ENCODE measurements at places on chromosomes 5 and 9.

DNA sequence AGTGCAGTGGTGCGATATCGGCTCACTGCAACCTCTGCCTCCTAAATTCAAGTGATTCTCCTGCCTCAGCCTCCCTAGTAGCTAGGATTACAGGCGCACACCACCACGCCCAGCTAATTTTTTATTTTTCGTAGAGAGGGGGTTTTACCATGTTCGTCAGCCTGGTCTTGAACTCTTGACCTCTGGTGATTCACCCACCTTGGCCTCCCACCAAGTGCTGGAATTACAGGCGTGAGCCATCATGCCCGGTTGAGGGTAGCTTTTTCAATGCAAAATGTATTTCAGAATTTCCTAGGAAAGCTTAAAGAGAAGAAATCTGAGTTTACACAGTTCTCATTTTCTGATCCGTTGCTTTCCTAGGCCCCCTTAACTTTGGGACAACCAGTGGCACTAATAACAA is 15.7 kb downstream of the BDP1 start:
- DNase-seq = no peak

DNA sequence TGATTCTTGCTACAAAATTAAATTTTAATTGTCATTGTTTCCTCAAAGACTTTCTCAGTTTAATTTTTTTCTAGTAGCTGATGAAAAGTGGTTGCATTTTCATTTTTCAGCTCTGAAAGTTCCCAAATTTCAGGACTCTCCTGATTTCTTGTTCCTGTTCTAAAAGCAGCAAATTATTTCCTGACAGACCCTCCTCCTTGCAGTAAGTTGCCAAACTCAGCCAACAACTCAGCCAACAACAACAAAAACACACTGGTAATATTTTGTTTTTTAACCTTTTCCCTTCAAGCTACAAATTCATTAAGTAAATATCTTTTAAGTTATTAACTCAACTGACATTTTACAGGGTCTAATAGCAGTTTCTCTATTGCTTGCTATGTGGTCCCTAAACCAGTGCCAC is 487.8 kb upstream of the NUDT12 start:
- DNase-seq = no peak

DNA sequence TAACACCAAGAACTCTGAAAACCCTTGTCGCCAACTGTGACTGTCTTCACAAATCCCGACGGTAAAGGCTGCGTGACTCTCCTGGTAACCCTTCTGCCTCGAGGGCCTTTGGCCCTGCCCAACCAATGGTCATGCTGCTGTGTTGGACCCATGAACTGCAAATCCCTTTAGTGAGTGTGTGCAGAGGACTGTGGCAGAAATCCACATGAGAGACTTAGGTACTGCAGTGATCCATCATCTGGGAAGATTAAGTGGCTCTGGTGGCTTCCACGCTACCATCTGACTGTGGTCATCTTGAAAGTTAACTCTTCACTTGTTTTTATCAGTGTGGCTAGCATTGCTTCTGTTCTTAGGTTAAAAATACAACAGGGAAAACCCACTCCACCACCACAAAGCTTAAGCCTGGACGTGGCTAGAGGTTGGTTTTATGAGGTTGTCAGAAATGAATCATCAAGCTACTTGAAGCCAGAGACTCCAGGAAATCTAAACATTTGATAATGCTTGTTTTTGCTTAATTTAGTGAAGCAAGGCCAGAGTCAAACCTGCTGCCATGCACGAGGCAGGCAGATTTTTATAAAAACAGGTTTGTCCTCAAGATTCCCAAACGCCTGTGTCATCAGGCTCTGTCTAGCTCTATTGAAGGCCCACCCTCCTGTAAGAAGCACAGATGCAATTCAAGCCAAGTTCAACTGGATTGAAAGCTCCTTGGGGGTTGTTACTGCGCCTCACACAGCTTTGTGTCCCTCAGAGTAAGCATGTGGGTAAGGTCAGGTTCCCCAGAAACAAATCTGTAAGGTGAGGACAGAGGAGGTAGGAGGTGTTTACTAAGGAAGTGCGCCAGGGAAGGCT is 52.7 kb upstream of the ERCC6L2 start:
- no peak for DNase-seq

DNA sequence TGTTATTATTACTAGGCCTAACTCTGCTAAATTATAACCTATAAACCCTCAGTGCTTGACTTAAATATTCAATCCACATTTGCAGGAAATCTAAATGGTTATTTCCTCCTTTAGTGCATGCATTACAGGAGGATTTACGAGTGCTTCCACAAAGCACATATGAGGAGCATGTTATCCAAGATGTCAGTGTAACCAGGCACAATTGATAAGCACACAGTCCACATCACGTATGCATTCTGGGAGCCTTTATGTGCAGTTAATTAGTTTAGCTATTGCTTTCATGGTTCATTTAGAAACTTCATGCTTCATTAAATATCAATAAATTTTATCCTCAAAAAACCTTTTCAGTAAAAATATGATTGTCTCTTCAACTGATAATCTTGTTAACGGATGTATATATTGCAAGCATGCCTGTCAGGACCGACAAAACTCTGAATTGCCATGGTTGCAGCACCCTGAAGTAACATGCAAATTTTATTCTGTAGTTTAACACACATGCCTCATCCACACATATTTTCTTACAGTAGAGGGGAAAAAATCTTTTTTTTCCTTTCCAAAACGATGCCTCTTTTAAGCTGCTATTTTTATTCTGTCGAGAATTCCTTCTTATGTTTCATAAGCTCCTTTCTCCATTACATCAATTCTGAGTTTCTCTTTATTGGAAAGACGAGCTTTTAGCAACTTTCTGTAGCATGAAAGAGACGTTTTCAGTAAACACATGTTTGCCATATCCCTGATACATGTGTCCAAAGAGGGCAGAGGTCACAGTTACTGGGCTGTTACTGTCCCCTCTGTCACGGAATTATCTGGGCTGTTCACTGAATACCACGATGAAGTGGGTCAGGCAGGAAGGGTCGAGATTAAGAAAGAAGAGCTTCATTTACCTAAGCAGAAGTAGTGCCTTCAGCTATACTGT is 142.0 kb downstream of the GLIS3 start:
- no peak for DNase-seq

- no peak for DNase-seq
Measured at GRCh38 chr5:42621662-42622061, 135.0 kb upstream of the CCDC152 start.

GRCh38 chr5:122858451-122858850 is 13.0 kb downstream of the SNX24 start:
- no peak for DNase-seq

- DNase-seq = no peak
Measured at GRCh38 chr5:14450018-14450524, 131.5 kb upstream of the OTULINL start.

GRCh38 chr5:138926688-138927448 is 51.7 kb upstream of the LRRTM2 start:
- no peak for DNase-seq

DNA sequence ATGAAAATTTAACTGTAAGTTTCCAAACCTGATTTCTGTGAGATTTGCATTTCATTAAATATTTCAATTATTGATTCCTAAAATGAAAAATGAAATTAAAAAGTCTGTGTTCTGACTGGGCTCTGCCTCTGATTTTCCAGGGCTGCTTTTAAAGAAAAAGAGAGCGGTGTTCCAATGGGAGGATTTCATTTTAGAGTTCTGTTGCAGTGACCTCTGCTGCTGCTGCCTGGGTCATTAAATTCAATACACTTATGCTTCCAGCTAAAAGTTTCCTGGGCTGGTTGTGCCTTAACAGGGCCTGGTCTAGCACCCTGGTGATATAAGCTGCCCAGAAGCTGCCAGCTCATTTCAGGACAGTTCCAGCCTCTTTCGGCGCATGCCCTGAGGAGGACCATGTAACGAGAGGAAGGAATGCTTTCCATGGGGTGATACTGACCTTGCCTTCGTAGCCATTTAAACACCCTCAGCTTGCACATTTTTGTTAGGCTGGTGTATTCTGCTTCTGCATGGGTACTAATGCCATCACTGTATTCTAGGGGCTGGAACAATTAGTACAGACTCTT is 93.3 kb downstream of the TMEM174 start:
- DNase-seq = no peak

DNA sequence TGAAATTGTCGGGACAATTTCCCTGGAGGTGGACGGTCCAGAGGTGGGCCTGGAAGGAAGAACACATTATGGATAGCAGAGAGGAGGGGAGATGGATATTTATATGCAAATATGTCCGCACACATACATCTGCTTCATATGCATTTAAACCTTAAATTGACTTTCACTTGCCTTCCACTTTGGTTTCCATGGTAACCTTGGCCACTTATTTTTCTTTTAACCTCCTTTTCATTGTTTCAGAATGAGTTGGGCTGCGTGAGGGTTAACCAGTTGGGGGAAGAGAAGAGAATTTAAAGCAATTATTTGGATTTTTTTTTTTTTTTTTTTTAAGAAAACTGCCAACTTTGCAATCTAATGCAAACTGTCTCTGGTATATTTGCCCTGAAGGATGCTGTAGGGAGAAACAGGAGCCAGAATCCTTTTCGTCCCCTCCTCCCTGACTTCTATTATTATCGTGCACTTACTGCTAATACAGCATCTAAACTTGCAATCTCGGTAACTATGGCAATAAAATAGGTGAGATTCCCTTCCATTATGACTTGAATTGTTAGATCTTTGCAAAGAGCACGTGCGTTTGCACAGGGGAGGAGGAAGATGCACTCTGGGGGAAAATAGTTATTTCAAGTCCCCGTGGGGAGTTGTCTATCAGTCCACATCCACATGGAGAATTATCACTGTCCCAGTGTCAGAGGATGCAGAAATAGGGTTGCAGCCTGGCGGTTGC is 35.6 kb downstream of the TLR4 start:
- DNase-seq = no peak

DNA sequence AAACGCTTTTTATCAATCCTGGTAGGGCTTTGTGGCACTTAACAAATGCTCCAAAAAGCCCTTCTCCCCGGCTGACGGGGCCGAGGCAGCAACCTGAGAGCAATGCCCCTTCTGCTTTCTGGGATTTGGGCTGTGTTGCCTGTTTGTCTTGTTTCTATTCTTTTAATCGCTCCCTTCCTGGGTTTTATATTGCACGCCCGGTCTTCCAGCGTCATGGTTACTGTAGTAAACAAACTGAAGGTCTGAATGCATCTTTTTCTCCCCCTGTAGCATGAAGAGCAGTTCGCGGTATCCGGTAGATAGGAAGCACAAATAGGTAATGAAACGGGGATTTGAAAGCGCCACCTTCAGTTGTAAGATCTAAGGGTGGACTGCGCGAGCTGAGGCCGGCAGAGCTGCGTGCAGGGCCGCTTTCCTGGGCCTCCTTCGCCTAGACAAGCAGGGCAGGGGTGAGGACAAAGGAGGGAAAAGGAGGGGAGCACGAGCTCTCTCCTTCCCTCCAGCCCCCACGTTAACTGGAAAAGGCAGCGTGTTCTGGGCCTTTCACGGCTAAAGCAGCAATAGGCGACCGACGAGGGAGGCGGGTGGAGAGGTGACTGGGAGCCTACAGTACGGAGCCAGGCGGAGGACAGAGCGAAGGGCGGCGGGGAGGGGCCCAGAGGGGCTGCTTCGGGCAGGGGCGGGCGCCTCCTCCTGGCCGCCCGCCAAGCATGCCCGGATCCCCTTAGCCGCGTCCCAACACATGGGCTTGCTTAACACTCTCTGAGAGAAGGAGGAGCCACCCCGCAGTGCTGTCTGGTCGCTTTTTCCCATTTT is 49.3 kb upstream of the ZNF366 start:
- DNase-seq = no peak

DNA sequence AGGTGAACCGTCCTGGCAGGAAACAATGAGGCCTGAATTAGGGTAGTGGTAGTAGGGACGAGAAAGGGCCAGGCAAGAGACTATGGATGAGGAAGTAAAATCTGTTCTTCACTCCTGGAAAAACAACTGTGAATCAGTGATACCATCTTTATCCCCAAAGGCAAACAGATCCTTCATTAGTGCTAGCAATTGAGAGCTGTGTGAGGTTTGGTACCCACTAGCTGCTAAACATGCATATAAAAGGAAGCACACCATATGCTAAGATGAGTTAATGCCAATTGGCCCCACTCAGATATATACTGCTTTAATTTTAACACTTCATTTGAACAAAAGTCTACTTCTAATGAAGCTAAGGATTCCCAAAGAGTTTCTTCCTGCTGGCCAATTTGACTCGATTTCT is 244.8 kb upstream of the NR4A3 start:
- DNase-seq = no peak

GRCh38 chr5:64347309-64347708 is 158.5 kb upstream of the RGS7BP start:
- DNase-seq = no peak

- DNase-seq = no peak
Measured at GRCh38 chr5:131525805-131526204, 109.2 kb downstream of the RAPGEF6 start.

GRCh38 chr5:154618696-154619095 is 136.5 kb upstream of the LARP1 start:
- no peak for DNase-seq

- no peak for DNase-seq
Measured at GRCh38 chr5:57069115-57069835, 104.6 kb upstream of the GPBP1 start.

Measured in stimulated activated CD8-positive, alpha-beta memory T cell treated with anti-CD3 and anti-CD28 coated beads, Interleukin-4, amount 100 ng/mL, for 1 hour (primary cell).